ENCODE measurements at places on chromosomes 3 and 15. TPM values are rescaled to one million over a fixed set of nuclear protein-coding genes. Genes with fewer than 3 reads are reported as not detected.

- no peak overlapping the region for H3K4me3 ChIP-seq
- H3K4me1 ChIP-seq, result peaks cover 29% of the 10 kb centered on the region
- no peak for DNase-seq
- peaks cover 22% of the 10 kb centered on the region for H3K27me3 ChIP-seq
Observed at GRCh38 chr3:128550113-128550440, 57.1 kb upstream of the GATA2 start.

GRCh38 chr3:140898340-140899180 is 43.1 kb upstream of the SLC25A36 start:
- no peak for DNase-seq
- H3K4me3 ChIP-seq, result no peak overlapping the region
- peaks cover 7% of the 10 kb centered on the region for H3K27me3 ChIP-seq

- no peak for DNase-seq
- no peak overlapping the region for H3K4me3 ChIP-seq
- no peaks in the 10 kb centered on the region for H3K27me3 ChIP-seq
Observed at GRCh38 chr3:20108869-20109268, 68.6 kb downstream of the KAT2B start.

DNA sequence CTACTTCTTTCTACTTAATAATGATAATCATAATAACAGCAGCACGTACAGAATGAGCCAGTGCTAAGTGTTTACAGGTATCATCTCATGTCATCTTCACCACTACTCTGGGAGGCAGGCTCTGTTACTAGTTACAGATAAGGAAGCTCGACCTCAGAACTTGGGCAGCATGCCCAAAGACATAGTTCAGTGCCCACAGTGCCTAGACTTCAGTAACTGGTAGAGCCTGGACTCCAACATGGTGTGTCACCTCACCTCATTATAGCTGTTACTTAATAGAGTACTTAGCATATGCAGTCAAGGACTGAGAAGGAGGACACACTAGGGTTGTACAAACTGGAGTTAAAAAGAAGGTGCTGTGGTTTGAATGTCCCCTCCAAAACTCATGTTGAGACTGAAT is 7.6 kb downstream of the GADL1 start:
- H3K4me1 ChIP-seq, result no peaks in the 10 kb centered on the region
- no peak for DNase-seq
- H3K27ac ChIP-seq, result no peak overlapping the region

DNA sequence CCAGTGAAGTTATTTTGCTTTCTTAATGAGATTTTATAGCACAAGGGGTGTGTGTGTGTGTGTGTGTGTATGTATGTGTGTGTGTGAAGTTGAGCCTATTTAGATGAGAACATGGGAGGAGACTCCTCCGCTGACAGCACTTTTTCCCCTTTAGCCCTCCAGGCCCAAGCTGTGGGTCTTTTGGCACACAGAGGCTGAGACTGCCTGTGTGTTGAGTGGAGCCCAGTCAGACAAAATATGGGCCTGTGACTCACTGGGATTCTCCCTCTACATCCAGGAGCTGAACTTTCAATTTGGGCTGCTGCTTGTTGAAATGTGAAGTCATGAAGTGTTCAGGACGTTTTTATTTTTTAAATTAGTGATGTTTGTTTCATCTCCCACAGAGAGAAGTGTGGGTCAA is 108.0 kb downstream of the MFSD1 start:
- no peaks in the 10 kb centered on the region for H3K4me1 ChIP-seq
- H3K4me3 ChIP-seq, result no peak overlapping the region
- no peaks in the 10 kb centered on the region for H3K27me3 ChIP-seq
- no peaks in the 10 kb centered on the region for H3K36me3 ChIP-seq

DNA sequence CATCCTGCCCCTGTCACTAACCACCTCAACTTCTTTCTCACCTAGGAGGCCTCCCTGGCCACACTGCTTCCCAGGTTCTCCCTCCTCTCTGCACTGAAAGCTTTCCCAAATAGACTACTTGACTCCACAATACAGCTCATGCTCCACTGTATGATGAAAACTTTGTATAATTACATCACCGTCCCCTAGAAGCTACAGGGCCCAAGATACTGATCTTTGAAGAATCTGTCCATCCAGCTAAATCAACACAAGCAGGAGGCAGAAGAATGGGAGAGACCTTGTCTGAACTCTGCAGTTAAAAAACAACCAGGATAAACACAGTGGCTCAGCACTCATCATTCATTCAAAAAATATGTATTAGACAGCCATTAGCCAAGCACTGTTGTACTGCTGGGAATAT is 26.4 kb upstream of the RPS17 start:
- no peak overlapping the region for H3K27ac ChIP-seq
- H3K4me3 ChIP-seq, result no peak overlapping the region
- H3K4me1 ChIP-seq, result no peaks in the 10 kb centered on the region
- no peaks in the 10 kb centered on the region for H3K36me3 ChIP-seq
- peaks cover 13% of the 10 kb centered on the region for H3K27me3 ChIP-seq

GRCh38 chr15:100914876-100915275 is 4.3 kb upstream of the LRRK1 start:
- DNase-seq, result no peak
- H3K4me1 ChIP-seq, result peaks cover 21% of the 10 kb centered on the region
- no peaks in the 10 kb centered on the region for H3K36me3 ChIP-seq
- H3K4me3 ChIP-seq, result no peak overlapping the region
- no peak overlapping the region for H3K27ac ChIP-seq

DNA sequence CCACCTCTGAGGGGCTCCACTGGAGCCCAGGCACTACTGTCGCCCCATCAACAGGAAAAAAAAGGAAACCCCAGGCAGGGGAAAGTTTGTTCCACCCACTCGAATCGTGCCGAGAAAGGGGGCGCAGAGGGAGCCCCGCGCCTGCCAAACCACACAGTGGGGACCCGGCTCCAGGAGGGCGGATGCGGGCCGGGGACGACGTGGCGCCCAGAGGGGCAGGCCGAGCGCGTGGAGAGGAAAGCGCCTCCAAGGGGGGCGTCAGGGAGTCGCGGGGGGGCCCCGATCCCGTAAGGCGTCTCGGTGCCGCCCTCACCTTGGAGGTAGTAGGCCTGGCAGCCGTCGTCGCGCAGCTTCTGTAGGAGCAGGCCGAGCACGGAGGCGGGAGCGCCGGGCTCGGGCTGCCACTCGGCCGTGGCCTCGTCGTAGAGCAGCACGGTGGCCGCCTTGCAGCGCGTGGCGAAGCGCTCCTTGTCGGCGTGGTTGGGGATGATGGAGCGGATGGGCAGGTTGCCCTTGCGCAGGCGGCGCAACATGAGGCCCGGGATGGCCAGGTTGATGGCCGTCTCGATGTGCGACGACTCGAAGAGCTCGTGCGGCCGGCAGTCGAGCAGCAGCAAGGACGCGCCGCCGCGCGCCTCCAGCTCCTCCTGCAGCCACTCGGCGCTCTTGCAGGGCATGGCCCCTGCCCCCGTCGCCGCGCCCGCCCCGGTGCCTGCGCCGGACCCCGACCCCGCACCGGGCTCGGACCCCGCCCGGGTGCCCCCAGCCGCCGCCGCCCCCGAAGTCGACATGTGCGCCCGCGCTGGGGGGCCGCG is 627 bp downstream of the DUSP7 start:
- H3K27ac ChIP-seq, result peak overlapping the region; percentile 85
- DNase-seq, result peak; percentile 90
- H3K36me3 ChIP-seq, result peaks cover 22% of the 10 kb centered on the region
- H3K27me3 ChIP-seq, result no peaks in the 10 kb centered on the region
- peaks cover 39% of the 10 kb centered on the region for H3K4me1 ChIP-seq

DNA sequence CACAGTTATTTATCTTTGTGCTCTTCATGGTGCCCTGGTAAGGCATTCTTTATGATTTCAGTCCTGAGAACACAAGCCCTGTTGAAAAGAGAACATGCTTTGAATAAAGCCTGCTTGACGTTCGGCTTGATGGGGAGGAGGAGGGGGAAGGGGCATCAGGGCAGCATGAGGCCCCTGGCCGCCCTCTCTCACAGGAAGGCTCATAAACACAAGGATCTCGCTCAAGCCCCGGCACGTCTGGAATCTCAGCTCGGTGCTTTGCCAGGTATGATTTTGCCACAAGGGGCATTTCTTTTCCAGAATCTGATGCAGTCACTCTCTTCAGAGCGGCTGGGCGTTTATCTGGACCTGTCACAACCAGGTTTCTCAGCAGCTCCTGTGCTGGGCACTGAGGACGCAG is 129.4 kb downstream of the DNAJB8 start:
- peaks cover 23% of the 10 kb centered on the region for H3K36me3 ChIP-seq
- H3K27me3 ChIP-seq, result no peaks in the 10 kb centered on the region
- no peak for DNase-seq
- H3K27ac ChIP-seq, result no peak overlapping the region

DNA sequence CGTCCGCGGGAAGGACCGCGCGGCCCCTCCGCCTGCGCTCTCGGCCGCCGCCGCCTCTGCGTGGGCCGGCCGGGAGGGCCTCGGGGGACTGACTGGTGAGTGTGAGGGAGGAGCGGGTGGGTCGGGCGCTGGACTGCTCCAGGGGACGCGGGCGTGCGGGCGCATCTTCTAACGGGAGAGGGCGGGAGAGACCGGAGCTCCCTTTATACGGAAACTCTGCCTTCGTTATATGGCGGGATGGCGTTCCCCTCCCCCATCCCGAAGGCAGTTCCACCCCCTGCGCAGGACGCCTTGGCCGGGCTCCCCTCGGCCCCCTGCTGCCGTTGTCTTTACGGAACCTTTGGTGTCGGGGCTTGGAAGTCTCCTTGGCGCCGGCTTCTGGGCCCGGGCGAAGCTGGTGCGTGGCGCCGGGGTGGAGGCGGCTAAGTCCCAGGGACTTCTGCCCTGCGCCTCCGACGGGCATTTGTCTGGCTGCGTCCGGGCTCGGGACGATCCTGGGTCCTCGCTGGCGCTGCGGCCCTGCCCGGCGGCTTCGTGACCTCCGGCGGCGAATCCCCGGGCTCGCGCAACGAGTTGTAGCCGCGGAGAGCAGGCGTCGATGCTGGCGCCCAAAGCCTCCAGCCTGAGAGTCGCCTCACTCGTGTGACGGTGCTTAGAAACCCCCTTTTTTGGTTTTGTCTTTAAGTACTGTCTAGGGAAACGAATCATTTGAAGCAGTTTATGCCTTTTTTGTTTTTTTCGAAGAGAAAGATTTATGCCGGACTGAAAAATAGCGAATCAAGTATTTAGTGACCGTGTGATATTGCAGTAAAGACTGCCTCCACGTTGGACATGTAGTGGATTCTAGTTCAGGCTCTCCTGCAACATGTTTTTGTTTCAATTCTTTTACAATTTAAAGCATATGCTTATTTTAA is 623 bp downstream of the ZNF639 start:
- H3K4me3 ChIP-seq, result peak overlapping the region; percentile 86
- H3K27ac ChIP-seq, result peak overlapping the region; percentile 87
- peaks cover 42% of the 10 kb centered on the region for H3K4me1 ChIP-seq
- H3K27me3 ChIP-seq, result no peaks in the 10 kb centered on the region

RGMA gene
- total RNA-seq, result 4.6 TPM

All from left lung (tissue), 14 donors.